ENCODE measurements at places on chromosomes 5 and 9.
A peak's percentile ranks its signal among the peaks of the same experiment; 100 is the strongest.

DNA sequence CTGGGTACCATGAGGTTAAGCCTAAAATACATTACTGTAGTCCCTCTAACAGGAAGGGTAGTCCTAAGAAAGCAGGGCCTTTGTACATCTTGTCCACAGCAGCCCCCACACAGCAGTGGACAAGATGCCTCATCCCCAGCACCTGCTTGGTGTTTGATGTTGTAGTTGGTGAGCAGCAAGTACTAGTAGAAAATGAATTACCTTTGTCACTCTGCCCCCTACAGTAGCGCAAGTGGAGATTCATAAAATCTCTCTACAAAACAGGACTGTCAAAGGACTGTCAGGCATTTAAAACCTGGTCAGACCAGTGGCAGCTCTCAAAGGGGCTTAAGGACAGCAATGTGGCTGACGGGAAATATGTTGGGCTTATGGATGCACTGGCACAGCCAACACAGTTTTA, 122.5 kb downstream of the TMEM174 start:
- DNase-seq, result peak; percentile 24

GRCh38 chr9:96655198-96655851, at the start of gene PRXL2C:
TSS of gene PRXL2C (minus strand) at chr9:96655317. CDS start at chr9:96655281, 36 bp downstream.
- peak; percentile 70 for DNase-seq

DNA sequence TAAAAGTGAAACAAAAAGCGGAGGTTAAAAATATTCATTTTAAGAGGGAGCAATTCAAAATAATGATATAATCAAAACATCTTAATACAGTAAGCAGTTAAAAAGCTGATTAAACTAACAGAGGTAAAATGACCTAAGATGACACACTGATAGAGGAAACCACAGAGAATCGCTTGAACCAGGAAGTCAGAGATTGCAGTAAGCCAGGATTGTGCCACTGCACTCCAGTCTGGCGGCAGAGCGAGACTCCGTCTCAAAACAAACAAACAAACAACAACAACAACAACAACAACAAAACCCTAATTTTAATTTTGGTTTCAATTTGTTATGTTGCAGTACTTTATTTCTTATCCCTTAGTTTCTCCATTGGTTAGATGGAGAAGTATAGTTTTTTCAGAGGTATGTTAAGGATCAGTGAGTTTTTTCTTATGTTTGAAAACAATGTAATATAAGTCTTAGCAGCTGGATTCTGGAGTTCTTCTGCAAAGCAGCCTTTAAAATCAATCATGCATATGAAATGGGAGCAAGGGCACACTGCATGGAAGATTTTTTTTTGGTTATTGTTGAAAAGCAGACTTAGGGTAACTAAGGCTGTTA, 58.5 kb downstream of the MLANA start:
- peak; percentile 27 for DNase-seq

- peak; percentile 86 for DNase-seq
Measured at GRCh38 chr9:100112677-100113336, 13.8 kb downstream of the INVS start.

DNA sequence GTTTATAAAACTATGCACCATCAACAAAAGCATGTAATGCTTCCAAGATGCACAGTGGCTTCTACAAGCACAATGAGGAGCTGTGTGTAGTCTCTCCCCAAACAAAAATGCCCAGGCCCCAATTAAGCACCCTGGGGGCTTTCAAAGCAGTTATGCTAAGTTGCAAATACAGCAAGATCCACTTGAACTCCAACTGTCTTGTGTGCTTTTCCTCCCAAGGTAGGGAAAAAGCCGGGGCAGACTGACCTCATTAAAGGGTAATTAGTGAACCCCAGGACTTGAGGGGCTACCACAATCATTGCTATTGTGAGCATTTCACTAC, 13.1 kb downstream of the ZNF608 start:
- DNase-seq, result no peak

DNA sequence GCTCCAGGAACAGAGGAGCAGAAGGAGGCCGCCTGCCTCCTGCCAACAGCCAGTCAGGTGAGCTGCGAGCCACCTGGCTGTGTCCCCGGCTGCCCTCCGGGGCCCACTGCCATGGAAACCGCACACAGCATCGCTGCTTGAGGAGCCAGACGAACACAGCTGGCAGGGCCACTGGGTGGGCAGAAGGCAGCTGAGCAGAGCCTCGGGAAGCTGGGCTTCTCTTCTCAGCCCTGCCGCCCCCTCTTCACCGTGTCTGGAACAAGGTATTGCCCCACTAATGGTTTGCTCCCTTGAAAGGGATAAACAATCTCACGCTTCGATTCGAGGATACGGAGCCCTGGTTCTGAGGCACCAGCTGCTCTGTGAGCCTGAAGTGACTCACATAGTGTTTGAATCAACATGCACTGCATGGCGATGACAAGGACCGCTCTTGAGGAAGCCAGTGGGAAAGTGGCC, 63.7 kb upstream of the RUFY1 start:
- no peak for DNase-seq

DNA sequence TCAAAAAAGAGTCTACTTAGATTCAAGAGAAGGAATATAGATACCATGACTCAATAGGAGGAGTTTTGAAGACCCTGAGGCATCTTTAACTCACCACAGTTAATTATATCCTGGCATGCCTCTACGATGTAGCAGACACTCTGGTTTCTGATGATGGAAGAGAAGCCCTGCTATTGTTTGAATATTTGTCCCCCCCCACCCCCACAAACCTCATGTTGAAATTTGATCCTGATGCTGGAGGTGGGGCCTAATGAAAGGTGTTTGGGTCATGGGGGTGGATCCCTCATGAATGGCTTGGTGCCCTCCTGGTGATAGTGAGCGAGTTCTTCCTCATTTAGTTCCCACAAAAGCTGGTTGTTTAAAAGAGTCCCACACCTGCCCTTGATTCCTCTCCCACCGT, 147.9 kb upstream of the TBCA start:
- DNase-seq, result peak; percentile 42

DNA sequence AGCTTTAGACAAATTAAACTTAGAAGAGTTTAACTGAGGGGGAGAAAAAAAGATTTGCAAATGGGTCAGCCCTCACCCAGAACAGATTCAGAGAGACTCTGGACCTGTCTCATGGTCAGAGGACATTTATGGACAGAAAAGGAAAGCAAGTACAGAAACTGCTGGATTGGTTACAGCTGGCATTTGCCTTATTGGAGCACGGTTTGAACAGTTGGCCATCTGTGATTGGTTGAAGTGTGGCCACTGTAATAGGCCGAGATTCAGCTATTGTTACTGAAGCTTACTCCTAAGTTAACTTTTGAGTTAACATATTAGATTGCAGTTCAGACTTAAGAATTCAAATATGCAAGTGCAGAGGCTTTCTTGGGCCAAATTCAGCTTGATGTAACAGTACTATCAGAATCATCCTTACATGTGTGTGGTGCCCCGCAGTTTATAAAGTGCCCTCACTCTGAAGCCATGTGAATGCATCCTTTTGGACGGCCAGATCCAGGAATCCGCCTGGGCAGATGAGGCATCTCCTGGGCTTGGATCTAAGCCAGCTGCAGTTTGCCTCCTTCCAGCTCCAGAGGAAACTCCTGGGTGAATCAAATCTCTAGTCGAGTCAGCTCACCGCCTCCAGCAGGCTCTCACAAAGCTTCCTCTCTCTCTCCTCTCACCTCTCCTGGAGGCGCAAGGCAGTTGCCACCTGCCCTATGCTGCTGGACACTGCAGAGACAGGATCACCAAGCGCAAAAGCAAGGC, 165.2 kb downstream of the ADAMTS12 start:
- DNase-seq, result no peak
